Activated CD8-positive, alpha-beta memory T cell treated with anti-CD3 and anti-CD28 coated beads for 1 hour (primary cell): ENCODE measurements at places on chromosomes 2 and 18.

GRCh38 chr18:35029770-35030169 is 11.4 kb upstream of the MAPRE2 start:
- no peak for DNase-seq

DNA sequence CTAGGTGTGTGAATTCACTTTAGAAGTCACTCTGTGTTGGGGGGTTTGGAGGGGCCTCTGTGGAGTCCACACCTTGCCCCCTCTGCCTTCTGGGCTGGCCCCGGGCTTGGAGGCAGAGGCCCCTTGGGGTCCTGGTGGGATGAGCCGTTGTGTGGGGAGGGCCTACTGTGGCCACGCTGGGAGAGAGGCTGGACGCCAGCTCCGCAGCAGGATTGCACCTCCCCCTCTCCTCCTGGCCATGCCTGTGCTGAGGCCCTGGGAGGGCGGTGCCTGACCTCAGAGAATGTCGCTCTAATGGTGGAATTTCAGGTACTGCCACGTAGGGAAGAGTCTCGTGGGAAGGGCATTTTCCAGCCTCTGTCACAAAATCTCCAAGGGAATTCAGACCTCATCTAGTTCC is 237.0 kb downstream of the ATAD2B start:
- DNase-seq = no peak

GRCh38 chr2:63993871-63994270 is 25.4 kb downstream of the VPS54 start:
- DNase-seq = no peak

- no peak for DNase-seq
Measured at GRCh38 chr18:78650926-78651325, 328.7 kb upstream of the SALL3 start.

- no peak for DNase-seq
Measured at GRCh38 chr18:40494603-40495002, 1460.4 kb upstream of the PIK3C3 start.

GRCh38 chr2:211875488-211875887 is 663.1 kb downstream of the ERBB4 start:
- no peak for DNase-seq

- no peak for DNase-seq
Measured at GRCh38 chr2:107663632-107664031, 163.1 kb upstream of the RGPD4 start.

DNA sequence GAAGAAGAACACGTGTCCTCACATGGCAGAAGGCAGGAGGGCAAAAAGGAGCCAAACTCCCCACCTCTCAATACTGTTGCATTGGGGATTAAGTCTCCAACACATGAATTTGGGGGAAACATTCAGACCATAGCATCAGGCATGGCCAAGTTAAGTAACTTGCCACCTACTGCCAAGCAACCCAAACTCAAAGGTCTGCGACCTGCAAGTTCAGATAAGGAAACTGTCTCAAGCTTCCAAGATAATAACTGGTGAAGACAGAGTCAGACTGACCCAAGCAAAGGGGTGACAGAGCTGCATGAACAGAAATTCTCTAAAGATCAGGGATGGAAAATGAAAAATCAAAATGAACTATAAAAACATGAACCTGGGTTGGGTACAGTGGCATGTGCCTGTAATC is 188.7 kb upstream of the SIX3 start:
- no peak for DNase-seq

GRCh38 chr2:226304308-226304707 is 495.3 kb downstream of the IRS1 start:
- no peak for DNase-seq

DNA sequence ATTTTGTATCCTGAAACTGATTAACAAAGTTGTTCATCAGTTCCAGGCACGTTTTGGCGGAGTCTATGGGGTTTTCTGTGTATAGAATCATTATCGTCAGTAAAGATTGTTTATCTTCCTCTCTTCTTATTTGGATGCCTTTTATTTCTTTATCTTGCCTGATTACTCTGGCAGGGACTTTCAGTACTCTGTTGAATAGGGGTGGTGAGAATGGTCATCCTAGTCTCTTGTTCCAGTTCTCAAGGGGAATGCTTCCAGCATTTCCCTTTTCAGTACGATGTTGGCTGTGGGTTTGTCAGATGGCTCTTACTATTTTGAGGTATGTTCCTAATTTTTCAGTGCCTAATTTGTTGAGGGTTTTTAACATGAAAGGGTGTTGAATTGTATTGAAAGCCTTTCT is 14.0 kb upstream of the SPDYA start:
- no peak for DNase-seq

GRCh38 chr2:199851883-199852282 is 891 bp upstream of the FTCDNL1 start:
- no peak for DNase-seq

DNA sequence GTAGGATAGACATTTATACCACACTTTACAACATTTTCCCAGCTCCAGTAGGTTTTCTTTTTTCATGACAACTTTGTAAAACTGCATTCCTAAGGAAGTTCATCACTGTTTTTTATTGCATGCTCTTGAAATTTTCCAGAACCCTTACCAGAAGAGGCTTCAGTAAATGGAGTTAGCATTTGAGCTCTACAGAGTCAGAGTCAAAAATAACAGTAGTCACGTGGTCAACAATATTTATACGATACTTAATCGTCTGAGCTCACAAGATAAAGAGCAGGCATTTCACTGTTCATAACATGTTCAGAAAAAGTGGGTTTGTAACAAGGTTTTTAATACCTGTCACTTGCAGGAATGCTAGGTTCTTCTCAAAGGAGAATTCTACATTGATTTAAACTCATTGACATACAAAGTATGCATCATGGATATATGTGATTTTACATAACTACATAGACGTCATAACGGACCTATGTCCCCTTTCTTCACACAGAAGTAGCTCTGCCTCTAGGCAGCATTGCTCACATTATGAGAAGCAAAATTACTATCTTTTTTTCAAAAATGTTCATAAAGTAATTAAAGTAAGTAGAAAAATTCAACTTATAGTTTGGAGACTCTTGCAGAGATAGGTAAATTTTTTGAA is 187.0 kb upstream of the COL3A1 start:
- no peak for DNase-seq

DNA sequence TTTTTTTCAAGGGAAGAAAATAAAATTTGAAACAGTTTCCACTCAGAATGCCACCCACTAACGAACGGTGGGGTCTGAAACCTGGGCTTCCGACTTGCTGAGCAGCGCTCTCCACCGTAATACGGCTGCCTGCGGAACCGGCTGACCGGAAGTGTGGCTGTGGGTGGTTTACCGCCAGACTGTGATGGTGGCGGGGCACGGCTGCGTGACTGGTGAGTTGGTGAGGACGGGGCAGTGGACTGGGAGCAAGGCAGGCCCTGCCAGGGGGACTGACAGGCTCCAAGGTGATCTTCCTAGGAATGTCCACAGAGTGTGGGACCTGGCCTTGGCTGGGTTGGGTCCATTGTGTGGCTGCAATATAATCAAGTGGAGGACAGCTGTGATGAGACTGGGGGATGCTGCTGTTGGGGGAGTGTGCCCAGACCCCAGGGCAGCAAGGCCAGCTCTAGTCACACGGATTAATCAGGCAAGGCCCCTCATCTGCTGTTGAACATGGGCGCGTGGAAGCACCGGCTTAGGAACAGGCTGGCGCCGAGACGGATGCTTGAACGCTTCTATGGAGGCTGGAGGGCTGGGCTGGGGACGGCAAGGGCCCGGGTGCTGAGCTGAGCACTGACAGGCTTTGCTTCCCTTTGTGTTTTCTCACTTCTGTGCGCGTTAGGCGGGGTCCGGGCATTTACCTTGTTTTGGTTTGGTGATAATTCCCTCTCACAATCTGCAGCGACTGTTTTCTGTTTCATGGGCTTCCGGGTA is 357.7 kb upstream of the SPRED2 start:
- DNase-seq = no peak

DNA sequence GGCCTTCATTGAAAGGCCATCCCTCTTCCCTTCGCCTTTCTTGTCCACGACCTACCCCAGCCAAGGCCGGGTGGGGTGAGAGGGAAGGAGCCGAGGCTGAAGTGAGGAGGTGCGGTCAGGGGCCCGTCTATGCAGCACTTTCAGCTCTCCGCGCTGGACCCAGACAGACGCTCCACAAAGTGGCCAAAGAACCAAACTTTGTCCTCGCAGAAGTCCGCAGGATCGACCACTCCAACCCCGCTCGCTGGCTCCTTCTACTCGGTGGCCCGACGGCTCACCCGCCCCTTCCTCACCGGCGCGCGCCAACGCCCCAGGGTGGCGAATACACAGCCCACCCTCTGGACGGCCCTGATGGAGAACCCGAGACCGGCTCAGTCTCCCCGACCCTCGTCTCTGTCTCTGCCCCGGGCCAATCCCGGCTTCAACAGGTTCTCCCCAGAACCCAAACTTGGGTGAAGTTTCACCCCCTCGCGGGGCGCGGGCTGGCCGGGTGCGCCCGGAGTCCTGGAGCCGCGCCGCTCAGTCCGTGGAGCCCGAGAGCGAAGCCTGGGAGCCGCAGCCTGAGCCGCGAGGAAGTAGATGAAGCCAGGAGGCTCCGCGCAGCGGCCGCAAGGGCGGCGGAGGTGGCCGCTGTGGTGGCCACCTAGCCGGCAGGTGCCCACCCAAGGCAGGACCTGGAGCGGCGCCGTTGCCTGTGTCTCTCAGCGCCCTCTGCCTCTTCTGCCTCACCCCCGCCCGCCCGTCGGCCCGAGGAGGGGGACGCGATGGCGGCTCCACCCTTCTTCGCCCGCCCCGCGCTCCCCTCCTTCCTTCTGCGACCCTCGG is 26.7 kb upstream of the ALPP start:
- DNase-seq = no peak

GRCh38 chr2:64359892-64360657 is 93.9 kb upstream of the LGALSL start:
- DNase-seq = no peak

- DNase-seq = no peak
Measured at GRCh38 chr18:51069885-51070284, 39.9 kb downstream of the SMAD4 start.

- DNase-seq = peak; percentile 64
Measured at GRCh38 chr2:100610381-100610831, 47.6 kb downstream of the PDCL3 start.

- no peak for DNase-seq
Measured at GRCh38 chr2:111704246-111704645, 179.7 kb downstream of the ANAPC1 start.

DNA sequence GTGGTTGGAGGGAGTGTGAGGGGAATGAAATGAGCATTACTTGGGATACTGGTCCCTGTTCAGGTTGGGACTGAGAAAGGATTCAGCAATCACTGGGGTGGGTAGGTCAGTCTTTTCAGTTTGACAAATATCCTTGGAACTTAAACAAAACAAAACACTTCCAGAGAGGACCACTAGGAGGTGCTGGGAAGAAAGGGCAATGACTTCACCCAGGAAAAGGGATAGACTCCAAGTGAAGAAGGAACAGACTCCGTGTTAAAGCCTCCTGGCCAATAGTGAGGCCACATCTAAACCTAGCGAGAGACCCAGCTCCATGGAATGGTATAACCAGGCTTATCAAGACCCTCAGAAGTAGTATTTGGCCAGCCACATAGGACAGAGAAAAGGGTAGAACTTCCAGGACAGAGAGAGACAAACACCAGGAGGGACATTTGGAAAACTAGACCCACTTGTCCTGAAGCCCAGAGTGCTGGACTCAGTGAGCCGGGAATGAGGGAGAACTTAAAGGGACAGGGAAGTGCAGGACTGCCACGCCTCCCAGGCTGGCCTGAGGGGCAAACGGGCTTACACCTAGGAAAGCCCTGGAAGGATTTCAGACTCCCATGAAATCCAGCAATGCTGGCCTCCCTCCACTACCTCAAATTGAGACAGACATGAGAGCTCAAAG is 19.6 kb upstream of the KCNG3 start:
- no peak for DNase-seq

DNA sequence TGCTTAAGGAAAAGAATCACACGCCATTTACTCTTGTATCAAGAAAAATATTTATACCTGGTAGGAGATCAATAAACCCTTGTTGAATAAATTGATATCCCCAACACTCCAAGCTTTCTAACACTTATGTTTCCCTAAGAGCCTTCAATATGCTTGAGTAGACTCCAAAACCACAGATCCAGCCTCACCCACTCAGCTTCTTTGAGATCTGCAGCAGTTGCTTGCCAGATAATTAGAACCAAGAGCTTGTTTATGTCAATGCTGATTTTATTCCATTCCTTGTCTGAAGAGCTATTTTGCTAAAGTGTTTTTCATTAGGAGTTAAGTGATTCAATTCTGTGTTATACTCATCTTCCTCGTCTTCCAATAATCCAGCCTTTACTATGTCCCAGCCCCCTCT is 26.3 kb upstream of the CRIM1 start:
- no peak for DNase-seq

- DNase-seq = no peak
Measured at GRCh38 chr2:12430407-12431133, 286.2 kb upstream of the TRIB2 start.

DNA sequence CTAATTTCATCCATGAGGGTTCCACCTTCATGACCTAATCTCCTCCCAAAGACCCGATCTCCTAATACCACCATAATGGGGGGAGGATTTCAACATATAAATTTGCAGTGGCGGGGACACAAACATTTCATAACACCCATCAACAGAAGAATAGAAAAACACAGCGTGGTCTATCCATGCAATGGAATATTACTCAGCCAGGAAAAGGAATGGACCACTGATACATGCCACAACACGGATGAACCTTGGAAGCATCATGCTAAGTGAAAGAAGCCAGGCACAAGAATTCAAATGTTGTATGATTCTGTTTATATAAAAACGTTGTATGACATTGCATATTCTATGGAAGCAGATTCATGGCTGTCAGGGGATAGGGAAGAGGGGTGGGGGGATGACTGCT is 2.7 kb downstream of the PRLH start:
- no peak for DNase-seq

GRCh38 chr2:58918141-58918540 is 677.0 kb upstream of the FANCL start:
- DNase-seq = no peak

DNA sequence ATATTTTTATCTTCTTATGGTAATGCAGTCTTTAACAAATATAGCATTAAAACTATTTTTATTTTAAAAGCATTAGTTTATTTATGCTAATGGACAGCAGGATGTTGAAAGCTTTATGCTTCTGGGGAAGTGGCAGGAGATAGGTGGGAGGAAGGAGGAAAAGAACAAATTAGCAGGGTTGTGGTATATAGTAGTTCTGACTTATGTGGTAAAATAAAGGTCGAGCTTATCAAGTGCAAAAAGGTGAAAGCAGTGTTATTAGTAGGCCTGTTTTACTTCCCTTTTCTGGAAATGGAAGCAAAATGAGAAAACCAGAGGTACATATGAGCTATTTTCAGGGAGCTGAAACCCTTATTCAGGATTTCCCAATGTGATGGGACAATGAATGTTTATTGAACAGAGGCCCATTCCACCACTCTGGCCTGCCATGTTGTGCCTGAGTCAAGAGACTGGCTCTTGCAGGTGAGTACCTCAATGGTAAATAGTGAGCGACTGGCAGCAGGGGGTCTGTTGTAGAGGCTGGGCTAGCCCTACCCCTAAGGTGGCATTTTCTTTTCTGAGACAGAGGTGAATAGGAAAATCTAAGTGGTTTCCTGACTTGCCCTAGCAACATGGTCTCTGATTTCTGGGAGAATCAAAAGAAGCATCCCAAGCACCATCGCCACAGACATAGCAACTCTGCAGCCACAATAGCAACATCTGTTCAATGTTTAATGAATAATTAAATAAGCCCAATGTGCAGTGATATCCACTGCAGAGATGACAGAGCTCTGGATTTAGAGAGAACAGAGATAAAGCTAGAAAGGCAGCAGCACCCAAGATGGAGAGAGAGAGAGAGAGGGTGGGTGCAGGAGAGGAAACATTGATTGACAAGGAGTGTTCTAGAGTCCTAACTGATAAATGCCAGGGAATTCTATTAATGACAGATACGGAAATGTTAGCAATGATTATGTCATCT is 119.7 kb downstream of the UPP2 start:
- DNase-seq = no peak

- no peak for DNase-seq
Measured at GRCh38 chr2:127419112-127419430, 844 bp downstream of the PROC start.
